T-helper 1 cell (primary cell): ENCODE measurements at places on chromosomes 1 and 21.

- no peak for DNase-seq
Measured at GRCh38 chr1:224498574-224499170, 64.1 kb upstream of the WDR26 start.

DNA sequence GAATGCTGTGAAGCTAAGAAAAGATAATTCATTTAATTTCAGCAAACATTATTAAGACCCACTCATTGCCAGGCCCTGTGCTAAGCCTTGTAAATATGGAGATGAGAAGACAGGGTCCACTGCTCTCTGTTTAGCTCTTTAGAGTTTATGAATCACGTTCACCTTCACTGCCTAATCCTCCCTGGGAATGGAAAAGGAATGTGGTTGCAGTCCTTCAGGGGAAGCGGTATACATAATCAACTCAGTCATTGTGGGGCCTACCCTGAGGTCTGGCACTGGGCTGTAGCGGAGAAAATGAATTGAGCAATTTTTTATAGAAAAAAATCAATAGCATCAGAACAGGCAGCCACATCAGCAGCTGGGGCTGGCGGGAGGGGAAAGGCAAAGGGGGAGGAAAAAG, 412.1 kb upstream of the NFIA start:
- DNase-seq = no peak

DNA sequence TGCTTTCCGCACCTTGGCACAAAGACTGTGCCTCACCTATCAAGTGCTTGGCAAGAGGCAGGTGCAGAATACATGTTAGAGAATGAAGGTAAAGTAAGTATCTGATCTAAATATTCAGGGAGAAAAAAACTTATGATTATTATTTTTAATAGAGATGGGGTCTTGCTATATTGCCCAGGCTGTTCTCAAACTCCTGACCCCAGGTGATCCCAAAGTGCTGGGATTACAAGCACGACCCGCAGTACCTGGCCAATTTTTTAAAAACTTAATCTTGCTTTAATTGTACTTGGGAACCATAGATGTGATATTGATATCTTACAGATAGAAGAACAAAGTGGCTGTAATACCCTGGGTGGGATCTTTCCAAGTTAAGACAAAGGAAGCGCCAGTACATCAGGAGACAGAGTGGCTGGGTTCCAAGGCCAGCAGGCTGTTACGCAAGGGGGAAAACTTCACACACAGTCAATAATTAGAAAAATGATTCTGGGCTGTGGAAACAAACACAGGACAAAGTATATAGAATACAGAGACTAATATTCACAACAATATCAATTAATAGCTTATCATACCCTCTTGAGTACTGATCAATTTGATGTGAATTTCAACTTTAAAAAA, 58.6 kb upstream of the ATP1A1 start:
- DNase-seq = no peak

- DNase-seq = no peak
Measured at GRCh38 chr1:8693107-8693506, 124.3 kb downstream of the RERE start.

DNA sequence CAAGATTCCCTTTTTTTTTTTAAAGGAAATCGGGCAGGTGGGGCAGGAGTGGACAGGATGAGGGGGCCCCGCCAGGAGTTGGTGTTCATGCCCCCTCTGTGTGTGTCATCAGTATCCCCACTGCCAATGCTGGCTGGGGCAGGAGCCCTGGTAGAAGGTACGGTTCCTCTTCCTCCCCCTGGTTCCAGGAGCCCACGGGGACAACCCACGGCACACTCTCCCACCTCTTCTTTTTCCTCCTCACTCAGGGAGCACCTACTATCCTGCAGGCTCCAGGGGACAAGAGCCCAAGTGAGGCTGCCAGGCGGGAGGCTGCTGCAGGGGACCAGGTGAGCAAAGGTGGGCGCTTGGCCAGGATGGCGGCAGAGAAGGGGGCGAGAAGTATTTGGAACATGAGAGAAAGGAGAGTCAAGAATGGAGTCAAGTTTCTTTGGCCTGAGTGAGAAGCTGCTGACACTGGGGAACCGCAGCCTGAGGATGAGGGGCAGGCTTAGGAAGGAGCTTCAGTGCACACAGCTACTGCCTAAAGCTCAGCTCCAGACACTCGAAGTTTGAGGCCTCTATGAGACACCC, 26.5 kb downstream of the ECE1 start:
- no peak for DNase-seq

DNA sequence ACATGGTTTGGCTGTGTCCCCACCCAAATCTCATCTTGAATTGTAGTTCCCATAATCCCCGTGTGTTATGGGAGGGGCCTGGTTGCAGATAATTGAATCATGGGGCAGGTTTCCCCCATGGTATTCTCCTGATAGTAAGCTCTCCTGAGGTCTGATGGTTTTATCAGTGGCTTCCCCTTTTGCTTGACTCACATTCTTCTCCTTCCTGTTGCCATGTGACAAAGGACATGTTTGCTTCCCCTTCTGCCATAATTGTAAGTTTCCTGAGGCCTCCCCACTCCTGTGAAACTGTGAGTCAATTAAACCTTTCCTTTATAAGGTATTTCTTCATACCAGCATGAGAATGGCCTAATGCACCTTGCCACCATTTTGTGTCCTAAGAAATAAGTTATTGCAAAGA, 415.0 kb downstream of the COL11A1 start:
- no peak for DNase-seq

GRCh38 chr1:205325334-205325884, 3.9 kb upstream of the NUAK2 start:
- no peak for DNase-seq

DNA sequence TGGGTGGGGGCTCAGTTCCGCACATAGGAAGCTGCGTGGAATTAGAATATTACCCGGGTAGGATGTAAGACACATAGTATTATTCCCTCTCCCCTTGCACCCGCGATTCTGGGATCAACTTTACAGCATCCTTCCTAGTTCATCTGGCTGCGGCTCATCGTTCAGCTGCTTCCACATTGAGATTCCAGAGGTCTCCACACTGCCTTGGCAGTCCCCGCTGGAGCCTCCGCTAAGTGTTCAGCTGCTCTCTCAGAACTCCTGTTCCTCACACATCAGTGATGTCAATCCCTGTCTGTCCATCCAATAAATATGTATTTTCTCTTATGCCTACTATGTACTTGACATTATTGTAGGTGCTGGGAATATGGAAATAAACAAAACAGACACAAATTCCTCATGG, 135.6 kb upstream of the SYT6 start:
- no peak for DNase-seq

- no peak for DNase-seq
Measured at GRCh38 chr1:19067182-19067911, 110.9 kb upstream of the IFFO2 start.

- no peak for DNase-seq
Measured at GRCh38 chr1:31746687-31747086, 17.5 kb downstream of the ADGRB2 start.

- no peak for DNase-seq
Measured at GRCh38 chr1:168960595-168960994, 145.9 kb upstream of the ATP1B1 start.

GRCh38 chr21:29676395-29676794, 263.4 kb downstream of the GRIK1 start:
- DNase-seq = no peak
